ENCODE measurements at places on chromosomes 4 and X.

- DNase-seq: no peak
These were observed 41.8 kb downstream of the FGF13 start for GRCh38 chrX:138669693-138670092.

DNA sequence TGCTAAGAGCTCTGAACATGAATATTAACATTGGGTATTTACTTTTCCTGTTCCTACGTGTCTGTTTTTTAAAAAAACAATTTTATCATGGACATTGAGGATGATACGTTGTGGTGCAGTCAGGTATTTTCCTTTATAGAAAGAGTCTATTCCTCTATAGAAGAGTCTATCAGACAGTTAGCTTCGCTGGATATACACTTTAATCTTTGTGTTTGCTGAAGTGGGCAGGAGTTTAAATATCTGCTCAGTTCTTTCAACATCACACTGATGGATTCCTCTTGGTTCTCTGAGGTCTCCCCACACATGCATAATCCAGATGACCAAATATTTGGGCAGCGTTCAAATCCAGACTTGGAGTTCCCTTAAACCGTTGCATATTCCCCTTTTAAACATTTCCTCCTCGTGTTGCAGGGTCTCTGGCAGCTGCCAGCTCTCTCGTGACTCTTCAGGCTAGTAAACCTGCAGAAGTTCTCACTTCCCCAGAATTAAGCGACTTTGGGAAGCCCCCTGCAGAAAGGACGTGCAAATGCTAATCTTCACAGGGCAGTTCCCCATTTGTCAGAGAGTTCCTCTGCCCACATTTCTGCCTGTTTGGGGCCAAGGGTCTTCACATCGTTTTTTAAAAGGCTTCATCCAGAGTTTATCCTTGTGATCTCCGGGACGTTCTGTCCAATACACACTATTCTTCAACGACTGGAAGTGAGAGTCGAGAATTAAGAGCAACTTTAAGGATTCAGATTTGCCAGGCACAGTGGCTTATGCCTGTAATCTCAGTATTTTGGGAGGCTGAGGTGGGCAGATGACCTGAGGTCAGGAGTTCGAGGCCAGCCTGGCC lies 20.5 kb upstream of the DHRSX start:
- no peak for DNase-seq

GRCh38 chr4:19883841-19884240 lies 367.9 kb upstream of the SLIT2 start:
- no peak for DNase-seq

DNA sequence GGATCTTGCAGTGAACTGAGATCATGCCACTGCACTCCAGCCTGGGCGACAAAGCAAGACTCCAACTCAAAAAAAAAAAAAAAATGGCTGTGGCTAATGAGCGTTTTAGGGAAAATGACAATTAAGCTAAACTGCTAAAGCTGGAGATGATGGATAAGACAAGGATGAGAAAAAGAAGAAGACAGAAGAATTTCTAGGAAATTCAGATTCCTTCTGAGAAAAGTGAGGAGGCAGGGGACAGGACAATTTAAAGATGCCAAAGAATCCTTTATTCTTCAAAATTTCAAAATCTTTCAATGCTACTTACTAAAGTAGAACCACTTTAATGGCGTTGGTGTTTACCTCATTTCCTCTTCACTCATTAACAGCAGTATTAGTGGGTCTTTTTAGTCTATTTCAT lies 7.7 kb downstream of the PALLD start:
- no peak for DNase-seq

DNA sequence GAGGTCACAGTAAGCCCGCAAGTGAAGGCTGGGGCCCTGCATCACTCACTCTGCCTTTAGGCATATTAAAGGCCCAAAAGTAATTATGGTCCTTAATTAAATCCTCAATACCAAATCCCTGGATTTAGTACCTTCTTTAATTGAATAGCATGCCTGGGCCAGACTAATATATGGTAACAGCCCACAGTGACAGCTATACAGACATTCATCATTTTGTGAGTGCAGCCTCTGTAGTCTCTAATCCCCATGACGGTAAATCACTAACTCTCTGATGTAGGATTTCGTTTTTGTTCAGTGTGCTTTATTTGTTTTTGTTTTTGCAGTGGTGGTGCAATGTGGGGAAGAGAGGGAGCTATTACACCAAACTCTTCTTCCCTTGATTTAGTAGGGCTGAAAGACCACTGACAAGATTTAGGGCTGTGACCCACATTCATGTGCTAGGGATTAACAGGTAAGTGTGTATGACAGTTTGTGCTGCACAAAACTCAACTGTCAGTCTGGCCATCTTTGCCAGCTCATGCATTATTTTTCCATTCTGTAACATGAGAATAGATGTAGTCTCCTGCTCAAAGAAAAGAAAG lies 60.6 kb upstream of the SLC39A8 start:
- DNase-seq: no peak

GRCh38 chr4:111963158-111963700 lies 182.0 kb upstream of the FAM241A start:
- DNase-seq: no peak

GRCh38 chrX:65522739-65523372 lies 11.7 kb downstream of the LAS1L start:
- DNase-seq: no peak

DNA sequence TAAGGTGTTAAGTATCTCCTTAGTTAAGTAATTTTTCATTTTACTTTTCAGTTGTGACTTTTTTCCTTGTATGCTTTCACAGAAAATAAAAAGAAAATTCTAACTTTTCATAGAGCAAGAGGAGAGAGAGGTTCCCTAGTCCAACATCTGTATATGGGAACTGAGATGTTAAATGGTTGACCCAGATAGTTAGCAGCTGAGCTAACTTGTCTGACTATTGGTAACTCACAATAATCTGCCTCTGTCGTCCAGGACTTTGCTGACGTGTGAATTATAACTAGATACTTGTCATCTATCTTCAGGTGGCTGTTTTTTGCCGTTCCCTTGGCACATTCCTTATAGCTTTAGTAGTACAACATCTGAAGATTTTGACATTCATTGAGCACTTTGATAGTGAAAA lies 29.9 kb downstream of the TBC1D19 start:
- no peak for DNase-seq

DNA sequence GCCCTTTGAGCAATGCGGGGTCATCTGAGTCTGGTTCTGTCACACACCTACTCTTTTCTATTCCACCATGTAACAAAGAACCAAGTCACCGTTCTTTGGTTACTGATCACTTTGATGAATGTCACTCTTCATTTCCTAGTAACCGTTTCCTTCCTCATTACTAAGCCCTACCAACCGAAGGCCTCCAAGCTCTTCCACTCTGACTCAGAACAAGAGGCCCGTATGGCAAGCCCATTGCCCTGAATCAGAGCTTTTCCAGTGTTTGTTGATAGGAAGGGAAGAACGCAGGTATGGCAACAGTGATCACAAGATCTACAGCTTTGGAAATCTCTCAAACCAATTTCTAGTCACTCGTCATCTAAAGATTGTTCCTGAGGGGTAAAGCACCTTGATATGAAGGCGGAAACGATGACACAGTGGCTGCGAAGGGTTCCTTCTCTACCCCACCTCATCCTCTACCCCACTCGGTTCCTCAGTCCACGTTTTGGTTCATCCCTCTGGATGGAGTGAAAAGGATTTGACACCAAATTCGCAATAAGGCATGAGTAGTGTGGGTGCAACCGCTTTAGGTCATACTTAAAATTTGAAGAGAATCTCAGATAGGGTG lies 28.0 kb upstream of the CD40LG start:
- no peak for DNase-seq

- DNase-seq: no peak
These were observed 20.2 kb downstream of the TLR10 start for GRCh38 chr4:38762560-38762959.

DNA sequence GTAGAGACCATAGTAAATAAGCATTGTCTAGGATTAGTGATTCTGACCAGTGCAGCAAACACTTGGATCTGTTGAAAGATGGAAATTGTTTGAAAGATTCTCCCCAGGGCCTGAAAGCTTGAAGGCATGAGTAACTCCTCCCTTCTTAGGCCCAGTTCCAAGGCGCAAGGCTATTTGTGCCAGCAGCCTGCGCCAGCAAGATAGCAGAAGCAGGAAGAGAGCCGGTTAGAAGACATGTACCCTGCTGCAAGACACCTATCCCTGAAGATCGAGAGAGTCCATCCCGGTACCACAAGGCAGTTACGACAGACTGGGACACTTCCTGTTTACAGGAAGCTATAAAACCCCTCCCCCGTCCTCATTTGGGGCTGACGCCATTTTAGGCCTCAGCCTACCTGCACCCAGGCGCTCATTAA lies 72.4 kb upstream of the JADE1 start:
- DNase-seq: no peak

GRCh38 chrX:16368696-16369095 lies 201.4 kb downstream of the MAGEB17 start:
- DNase-seq: no peak

GRCh38 chr4:155757745-155758265 lies 1.0 kb upstream of the GUCY1B1 start:
- DNase-seq: no peak

- DNase-seq: no peak
These were observed 58.1 kb downstream of the FNIP2 start for GRCh38 chr4:158826882-158827281.

GRCh38 chr4:39587881-39588280 lies 50.8 kb downstream of the SMIM14 start:
- DNase-seq: no peak

GRCh38 chrX:9352243-9352642 lies 112.6 kb upstream of the TBL1X start:
- no peak for DNase-seq

Data from stimulated activated CD8-positive, alpha-beta memory T cell treated with anti-CD3 and anti-CD28 coated beads, Interleukin-2, amount 100 ng/mL, for 1 hour (primary cell).